Stimulated activated CD4-positive, alpha-beta T cell treated with anti-CD3 and anti-CD28 coated beads, Interleukin-2, amount 100 ng/mL, for 4 hours (primary cell): ENCODE measurements at places on chromosomes 2 and 18.

GRCh38 chr2:133135035-133135654, 433.1 kb downstream of the NCKAP5 start:
- no peak for DNase-seq

GRCh38 chr18:54950221-54950620, 9.0 kb downstream of the CCDC68 start:
- no peak for DNase-seq

DNA sequence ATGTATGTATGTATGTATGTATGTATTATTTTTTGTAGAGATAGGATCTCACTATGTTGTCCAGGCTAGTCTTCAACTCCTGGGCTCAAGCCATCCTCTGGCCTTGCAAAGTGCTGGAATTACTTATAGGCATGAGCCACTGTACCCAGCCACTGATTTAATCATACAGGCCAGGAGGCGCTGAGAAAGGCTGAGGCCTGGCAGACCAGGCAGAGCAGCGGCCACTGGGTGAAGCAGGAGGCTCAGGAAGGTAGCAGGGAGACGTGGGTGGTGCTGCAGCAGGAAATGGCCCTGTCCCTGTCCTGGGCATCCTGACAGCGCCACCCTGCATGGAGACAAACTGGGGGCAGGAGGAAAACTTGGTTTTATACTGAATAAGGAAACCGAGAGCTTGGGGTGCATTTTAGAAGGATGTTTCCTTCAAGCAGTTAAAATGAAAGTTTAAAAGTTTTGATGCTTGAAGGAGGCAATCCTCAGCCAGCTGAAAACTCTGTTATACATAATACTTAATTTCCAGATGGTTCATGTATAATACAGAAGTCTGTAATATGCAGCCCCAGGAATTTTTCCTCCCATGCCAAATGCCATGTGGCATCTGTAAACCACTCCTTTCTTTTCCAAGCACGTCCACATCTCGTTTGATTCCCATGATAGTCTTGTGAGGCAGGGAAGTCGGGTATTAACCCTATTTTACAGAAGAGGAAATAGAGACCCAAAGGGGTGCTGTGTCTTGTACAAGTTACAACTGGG, 182.4 kb downstream of the CELF4 start:
- DNase-seq = no peak

GRCh38 chr18:1392046-1392445, 487.4 kb downstream of the ADCYAP1 start:
- DNase-seq = no peak

DNA sequence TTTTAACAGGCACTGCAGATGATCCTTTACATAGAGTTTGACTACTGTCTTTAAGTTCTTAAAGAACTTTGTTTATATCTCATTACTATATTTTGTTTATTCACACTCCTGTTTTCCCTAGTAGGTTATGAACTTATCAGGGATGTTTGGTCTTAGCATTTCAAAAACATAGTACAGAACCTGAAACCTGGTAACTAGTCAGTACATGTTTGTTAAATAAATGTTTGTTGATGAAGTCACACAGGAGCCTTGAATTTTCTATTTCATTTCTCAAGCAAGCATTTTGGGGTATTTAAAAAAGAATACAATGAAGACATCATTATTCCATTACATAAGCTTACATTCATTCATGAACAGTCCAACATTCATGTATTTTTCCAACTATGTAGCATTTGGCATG, 280.3 kb upstream of the ZSWIM2 start:
- DNase-seq = no peak

DNA sequence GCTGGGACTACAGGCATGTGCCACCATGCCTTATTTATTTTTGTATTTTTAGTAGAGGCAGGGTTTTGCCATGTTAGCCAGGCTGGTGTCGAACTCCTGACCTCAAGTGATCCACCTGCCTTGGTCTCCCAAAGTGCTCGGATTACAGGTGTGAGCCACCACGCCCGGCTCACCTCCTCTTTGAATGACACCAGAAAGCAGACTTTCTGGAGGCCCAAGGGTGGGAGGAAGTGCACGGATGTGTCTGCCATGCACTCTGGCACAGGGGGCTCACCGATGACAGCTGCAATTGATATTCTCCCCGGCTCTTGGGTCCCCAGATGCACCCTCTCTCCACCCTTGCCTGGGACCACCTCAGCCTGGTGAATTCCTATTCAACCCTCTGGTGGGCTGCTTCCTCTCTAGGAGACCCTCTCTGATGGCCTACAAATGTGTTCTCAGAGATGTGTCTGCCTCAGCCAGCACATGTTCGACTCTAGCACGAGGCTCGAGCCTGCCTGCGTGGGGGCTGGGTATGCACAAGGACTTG, 87.3 kb downstream of the SEPTIN10 start:
- no peak for DNase-seq

DNA sequence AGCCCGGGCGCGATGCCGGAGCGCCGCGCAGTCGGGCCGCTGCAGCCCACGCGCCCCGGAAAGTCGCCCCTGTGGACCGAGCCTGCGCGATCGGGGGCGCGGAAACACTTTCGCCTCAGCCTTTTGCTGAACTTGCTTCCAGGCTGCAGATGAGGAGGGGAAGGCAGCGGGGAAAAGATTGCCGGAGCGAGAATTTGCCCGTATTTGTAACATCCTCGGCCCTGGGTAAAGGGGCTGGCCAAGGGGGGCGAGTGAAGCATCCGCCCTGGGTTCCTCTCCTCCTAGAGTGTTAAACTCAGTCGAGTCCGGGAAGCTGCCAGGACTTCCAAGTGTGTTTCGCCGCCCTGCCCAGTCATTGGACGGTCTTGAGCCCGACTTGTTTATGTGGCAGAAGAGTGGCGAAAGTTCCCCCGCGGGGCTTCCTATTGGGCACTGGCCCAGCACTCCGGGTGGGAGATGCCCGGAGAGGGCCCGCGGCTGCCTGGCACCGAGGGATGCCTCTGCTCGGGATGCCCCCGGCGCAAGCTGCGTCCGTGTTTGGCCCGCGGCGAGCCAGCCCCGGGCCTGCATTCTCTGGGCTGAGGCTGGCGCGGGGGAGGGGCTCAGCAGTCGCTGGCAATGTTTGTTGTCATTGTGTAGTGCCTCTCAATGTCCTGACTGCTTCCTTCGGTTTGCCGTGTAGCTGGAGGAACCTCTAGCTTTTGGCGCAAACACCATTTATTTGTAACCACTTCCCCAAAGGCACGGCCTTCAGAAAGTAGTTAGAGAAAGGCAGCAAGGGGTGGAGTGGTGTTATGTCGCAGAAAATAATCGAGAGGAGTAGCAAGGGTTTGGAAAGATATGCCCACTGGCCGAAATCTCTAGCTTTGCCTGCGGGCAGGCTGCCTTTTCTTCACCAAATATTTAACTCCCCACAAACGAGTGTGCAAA, 1.1 kb downstream of the CYBRD1 start:
- no peak for DNase-seq

DNA sequence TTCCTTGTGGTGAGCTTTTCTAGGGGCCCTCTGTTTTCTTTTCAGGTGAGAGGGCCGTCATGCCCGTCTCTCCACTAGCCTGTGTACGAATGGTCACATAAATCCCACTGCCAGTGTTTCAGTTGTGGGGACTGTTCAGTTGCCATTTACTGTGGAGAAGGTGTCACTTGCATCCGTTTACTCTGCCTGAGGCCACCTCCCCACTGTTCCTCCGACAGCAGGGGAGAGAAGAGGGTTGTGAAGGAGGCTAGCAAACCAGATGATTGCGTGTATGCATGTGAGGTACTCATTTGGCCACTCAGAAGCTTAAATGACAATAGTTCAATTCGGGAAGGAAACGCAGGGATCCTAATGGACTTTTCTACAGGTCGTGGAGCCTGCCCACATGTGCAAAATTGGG, 3.3 kb downstream of the MTCL1 start:
- DNase-seq = no peak

DNA sequence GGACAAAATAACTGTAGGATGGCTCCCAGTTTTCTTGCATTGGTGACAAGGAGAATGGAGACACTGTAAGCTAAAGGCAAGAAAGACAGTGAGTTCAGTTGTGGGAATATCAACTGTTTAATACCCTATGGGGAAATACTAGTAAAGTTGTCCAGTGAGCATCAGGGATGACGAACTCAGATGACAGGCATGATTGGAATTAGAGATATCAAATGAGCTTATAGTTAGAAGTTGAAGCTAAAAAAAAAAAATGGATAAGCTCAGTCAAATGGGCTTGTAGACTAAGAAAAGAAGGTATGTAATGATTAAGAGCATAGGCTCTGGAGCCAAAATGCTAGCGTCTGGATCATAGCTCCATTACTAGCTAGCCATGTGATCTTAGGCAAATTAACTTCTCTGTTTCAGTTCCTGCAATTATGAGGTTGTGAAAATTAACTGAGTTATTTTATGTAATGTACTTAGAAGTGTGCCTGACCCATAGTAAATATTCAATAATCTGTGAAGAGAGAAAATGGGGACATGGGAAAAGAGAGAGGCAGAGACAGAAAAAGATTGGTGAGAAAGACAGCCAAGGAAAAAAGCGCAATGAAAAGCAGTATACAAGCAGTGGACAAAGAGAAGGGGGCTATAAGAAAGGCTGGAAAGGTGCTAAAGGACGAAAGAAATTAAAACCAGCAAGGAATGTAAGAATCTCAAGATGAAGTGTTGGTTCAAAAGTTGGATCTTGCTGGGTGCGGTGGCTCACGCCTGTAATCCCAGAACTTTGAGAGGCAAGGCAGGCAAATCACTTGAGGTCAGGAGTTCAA, 95.7 kb upstream of the SLC39A10 start:
- no peak for DNase-seq

GRCh38 chr2:236217926-236218325, 46.3 kb downstream of the ASB18 start:
- DNase-seq = no peak

- no peak for DNase-seq
Observed at GRCh38 chr2:128511731-128512378, 193.2 kb upstream of the HS6ST1 start.

GRCh38 chr2:84338069-84338468, 121.0 kb downstream of the SUCLG1 start:
- no peak for DNase-seq

- DNase-seq = no peak
Observed at GRCh38 chr2:219230059-219230540, 494 bp downstream of the ANKZF1 start.

DNA sequence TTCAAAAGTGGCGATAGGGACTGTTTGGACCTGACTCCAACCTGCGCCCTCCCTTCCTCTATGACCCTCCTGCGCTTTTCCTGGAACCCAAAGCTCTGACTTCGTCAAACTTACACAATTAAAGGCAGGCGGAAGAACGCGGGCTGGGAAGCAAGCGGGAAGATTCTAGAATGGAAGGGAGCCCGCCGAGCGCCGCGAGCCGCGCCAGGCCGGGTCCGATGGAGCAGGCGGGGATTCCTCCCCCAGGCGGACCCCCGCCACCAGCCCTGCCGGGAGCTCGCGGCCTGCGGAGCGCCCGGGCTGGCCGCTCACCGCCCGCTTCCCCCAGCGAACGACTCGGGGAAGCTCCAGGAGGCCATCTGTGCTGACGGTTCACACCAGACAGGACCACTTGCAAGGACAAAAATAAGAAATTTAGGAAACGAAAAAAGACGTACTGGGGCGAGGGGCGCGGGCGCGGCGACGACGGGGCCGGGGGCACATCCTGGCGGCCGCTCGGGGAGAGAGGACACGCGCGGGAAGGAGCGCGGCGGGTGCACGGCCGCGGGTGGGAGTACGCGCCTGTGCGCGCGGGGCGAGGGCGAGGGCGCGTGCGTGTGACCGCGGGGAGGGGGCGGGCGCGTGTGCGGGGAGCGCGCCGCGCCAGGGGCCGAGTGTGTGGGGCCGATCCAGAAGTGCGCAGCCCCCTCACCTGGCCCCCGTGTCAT, 1.1 kb upstream of the SALL3 start:
- no peak for DNase-seq

GRCh38 chr2:128562471-128563347, 244.0 kb upstream of the HS6ST1 start:
- no peak for DNase-seq

- no peak for DNase-seq
Observed at GRCh38 chr2:25251071-25251421, 82.7 kb upstream of the POMC start.

DNA sequence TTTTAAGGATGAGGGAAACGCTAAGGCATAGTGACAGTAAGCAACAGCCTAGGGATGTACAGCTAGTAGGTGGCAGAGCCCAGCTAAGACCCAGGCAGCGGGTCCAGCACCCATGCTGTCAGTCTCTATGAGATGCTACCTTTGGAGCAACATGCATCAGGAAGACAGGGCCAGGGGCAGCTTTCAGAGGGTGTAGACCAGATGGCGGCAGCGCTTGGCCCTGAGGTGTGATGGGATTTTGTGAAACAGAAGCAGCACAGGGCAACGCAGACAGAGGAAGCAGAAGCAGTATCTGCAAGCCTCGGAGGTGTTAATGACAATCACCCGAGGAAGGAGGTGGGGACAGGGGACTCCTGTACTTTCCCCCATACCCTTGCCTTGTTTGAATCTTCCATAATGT, 43.2 kb downstream of the SDC1 start:
- DNase-seq = no peak
